ENCODE measurements at places on chromosomes 11 and 22.

- no peak for DNase-seq
Measured at GRCh38 chr11:33531743-33532181, 168.9 kb downstream of the C11orf91 start.

- DNase-seq: no peak
Measured at GRCh38 chr22:23847991-23848864, 9.4 kb upstream of the DERL3 start.

GRCh38 chr11:120061761-120062560 lies 76.0 kb downstream of the TRIM29 start:
- no peak for DNase-seq

- no peak for DNase-seq
Measured at GRCh38 chr11:799641-800316, 1.7 kb upstream of the SLC25A22 start.

- no peak for DNase-seq
Measured at GRCh38 chr11:443542-444199, 1.9 kb upstream of the ANO9 start.
